ENCODE measurements at places on chromosomes 7 and 10. TPM values are rescaled to one million over a fixed set of nuclear protein-coding genes. Genes with fewer than 3 reads are reported as not detected.

Gene C1QL3
- polyA plus RNA-seq = 0.02 TPM

DNA sequence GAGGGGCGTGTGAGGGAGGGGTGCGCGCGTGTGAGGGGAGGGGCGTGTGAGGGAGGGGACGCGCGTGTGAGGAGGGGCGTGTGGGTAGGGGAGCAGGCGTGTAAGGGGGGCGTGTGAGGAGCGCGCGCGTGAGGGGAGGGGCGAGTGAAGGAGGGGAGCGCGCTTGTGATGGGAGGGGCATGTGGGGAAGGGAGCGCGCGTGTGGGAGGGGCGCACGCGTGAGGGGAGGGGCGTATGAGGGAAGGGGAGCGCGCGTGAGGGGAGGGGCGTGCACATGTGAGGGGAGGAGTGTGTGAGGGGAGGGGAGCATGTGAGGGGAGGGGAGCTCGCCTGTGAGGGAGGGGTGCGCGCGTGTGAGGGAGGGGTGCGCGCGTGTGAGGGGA, 19.1 kb downstream of the MXI1 start:
- DNase-seq = peak; percentile 95

DNA sequence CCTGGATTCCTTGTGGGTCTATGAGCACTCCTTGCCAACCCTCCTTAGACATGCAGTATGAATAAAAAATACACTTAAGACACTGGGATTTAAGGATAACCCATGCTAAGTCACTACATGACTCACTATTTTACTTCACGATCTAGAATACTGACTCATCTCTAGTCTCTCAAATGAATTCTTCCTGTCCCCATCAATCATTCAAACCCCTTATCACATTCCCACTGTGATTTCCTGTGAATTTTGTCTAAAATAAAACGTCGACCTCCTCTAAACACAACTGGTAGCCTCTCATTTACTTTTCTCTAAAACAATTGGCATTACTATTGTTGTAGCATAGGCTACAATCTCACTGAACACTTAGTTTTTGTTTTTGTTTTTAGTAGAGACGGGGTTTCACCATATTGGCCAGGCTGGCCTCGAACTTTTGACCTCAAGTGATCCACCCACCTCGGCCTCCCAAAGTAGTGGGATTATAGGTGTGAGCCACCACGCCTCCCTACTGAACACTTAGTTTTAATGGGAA, 3.9 kb upstream of the IQUB start:
- DNase-seq = no peak

- DNase-seq = no peak
These were observed 25.1 kb upstream of the GHITM start for GRCh38 chr10:84114088-84114667.

DNA sequence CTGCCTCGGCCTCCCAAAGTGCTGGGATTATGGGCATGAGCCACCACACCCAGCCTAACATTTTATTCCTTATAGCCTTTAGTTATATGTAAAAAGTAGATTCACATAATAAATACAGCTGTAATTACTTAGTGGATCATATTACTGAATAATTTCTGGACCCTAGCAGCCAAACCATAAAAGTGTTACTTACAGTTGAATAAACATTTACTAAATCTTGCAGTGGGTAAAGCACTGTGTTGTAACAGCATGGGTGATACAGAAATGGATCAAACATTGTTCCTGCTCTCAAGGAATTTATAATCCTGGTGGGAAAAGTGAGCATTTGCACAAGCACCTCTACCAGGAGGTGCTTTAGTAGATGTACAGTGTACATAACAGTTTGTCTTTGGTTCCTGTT, 25.0 kb downstream of the BPGM start:
- DNase-seq = no peak

DNA sequence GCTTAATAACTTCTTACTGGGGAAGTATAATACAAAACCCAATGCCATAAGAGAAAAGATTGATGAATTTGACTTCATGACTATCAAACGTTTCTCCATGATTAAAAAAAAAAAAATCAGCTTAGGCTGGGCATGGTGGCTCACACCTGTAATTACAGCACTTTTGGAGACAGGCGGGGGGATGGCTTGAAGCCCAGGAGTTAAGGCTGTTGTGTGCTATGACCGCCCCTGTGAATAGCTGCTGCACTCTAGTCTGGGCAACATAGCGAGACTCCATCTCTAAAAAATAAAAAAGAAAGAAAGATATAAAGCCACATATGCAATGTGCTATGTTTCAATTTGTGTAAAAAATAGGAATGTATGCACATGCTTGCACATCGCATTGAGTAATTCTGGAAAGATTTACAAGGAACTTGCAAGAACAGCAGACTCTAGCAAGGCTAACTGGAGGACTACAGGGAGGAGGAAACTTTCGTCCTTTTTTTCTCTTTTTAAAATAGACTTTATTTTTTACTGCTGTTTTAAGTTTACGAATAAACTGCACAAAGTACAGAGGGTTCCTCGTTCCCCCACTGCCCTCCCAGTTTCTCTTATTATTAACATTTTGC, 10.3 kb upstream of the RARRES2 start:
- DNase-seq = no peak
